Fibroblast of villous mesenchyme (primary cell): ENCODE measurements at places on chromosomes 2 and 18. TPM values are rescaled to one million over a fixed set of nuclear protein-coding genes. Genes with fewer than 3 reads are reported as not detected.

GRCh38 chr18:21099442-21099841 is 12.2 kb downstream of the ROCK1 start:
- no peak for DNase-seq

- no peak for DNase-seq
Measured at GRCh38 chr18:5503740-5504139, 40.1 kb downstream of the EPB41L3 start.

GRCh38 chr2:216650626-216651257 is 17.5 kb downstream of the IGFBP2 start:
- DNase-seq: no peak

The IL36G gene
- not detected in 2 replicates for total RNA-seq

The VWA3B gene
- total RNA-seq: not detected in 2 replicates

DNA sequence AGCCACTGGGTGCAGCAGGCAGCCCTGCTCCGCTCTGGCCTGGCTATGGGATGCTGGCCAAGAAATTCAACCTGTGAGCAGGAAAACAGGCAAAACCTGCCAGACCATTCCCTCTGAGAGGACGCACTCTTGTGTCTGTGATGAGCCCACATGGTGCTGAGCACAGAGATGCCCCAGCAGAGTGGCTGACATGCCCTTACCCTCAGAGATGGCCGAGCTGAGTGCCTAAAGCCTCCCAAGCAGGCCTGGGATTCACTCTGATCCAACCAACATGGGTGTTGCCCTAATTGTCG is 34.3 kb upstream of the TAF1B start:
- no peak for DNase-seq

GRCh38 chr2:3747826-3748225 is 44.5 kb downstream of the DCDC2C start:
- no peak for DNase-seq

The TMEM200C gene
- under 0.01 TPM in 1 of 2 replicates, not detected in the other for total RNA-seq
